Fibroblast of lung (primary cell): ENCODE measurements at places on chromosomes 11 and 22.

- no peak for DNase-seq
Observed at GRCh38 chr22:23262518-23263332, 82.4 kb downstream of the BCR start.

DNA sequence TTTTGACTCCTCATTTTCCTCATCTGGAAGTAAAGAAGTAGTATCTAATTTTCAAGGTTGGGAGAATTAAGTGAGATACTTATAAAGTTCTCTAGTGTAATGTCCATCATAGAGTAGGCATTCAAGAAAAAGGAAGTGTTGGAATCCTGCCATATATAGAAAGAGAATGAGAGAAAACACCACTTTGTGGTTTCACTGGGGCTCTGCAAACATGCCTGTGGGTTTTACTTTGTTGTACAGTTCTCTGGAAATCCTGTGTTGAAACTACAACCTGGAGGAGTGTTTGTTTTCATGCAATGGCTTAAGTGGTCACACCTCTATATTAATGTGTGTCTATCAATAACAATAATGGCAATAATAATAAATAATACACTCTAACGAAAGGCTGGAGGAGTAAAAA, 741.7 kb downstream of the NELL1 start:
- no peak for DNase-seq

DNA sequence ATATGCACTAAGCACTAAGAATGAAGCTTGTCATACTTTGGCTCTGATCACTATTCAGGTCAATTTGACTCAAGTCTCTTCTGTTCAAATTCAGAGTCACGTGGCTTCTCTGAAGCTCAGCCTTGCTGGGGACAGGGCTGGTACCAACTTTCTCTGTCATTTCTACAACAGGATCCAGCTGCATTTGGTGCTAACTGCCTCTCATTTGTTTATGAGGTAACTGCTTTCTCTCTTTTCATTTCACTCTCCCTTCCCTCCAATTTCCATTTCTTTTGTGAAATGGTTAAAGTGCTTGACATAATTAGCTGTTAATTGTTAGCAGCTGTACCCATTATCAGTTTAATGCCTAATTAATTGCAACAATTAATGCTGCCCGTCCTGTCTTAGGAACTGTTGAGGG, 259.7 kb upstream of the PLET1 start:
- no peak for DNase-seq

GRCh38 chr11:13249177-13249576, 28.4 kb upstream of the BMAL1 start:
- no peak for DNase-seq

DNA sequence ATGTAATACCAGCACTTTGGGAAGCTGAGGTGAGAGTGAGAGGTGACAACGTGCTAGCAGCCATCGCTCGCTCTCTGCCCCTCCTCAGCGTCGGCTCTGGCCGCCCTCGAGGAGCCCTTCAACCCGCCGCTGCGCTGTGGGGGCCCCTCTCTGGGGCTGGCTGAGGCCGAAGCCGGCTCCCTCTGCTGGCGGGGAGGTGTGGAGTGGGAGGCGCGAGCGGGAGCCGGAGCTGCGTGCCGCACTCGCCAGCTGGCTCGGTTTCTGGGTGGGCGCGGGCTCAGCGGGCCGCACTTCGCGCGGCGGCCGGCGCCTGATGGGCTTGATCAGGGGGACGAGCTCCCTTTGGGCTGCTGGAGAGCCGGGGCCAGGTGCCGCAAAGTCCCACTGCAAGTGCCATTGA, 98.9 kb upstream of the UBASH3B start:
- DNase-seq = peak; percentile 19

DNA sequence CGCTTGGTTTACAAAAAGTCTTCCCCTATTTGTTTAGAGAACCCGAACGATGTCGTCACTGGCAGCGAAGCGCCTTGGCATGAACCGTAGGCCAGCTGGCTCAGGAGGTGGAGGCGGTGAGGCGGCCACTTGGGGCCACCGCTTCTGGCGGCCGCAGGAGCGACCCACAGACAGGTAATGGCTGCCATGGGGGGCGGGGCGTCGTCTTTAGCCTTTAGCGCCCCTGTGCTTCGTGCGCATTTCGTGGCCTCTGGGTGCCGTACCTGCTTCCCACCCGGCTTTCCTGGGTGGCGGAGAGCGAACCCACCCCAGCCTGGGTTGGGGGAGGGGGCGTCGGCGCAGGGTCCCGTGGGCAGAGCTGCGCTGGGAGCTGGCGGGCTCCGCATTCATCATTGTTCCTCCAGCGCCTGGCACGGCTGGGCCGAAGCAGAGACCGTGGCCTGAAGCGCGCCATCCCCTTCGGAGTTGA, 469 bp upstream of the OSBP2 start:
- peak; percentile 43 for DNase-seq

- no peak for DNase-seq
Observed at GRCh38 chr11:69666752-69667536, 8.2 kb downstream of the LTO1 start.

- no peak for DNase-seq
Observed at GRCh38 chr11:68406324-68407313, 53.9 kb upstream of the PPP6R3 start.
